ENCODE measurements at places on chromosomes 4 and X.

DNA sequence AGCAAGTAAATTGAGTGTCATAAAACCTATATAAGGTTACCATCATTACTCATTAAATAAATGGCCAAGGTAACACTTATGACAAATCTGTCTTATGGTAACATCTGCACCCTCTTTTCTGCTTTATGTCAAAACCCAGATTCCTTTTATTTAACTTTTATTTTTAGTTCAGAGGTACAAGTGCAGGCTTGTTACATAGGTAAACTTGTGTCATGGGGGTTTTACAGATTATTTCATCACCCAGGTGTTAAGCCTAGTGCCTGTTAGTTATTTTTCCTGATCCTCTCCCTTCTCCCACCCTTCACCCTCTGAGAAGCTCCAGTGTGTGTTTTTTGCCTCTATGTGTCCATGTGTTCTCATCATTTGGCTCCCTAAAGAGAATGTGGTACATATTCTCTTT is 930.7 kb downstream of the CCSER1 start:
- no peak for DNase-seq

DNA sequence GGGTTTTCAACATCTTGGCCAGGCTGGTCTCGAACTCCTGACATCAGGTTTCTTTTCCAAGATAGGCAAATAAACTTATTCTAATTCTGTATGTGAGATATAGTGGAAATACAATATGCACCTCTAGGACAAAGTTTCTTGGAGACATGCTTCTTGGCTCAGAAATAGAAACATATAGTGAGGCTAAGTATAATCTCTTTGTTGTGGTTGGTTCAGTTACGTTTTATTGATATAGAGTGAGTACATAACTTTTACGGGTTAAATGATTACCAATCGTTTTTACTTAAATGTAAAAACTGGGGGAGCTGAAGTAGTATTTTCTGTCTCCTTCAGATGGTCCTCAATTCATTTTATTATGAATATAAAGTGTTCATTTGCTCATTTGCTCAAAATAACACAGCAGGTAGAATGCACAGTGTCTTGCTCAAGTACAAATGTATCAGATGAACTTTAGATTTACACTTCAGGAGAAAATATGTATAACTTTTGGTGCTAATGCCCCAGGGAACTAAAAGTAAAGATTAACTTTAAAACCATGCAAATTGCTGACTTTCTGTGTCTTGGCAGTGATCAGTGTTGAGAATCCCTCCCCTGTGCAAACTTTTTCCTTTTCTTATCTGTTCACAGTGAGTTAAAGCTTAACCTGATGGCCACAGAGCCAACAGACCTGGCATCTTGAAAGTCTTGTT is 77.6 kb downstream of the AFF1 start:
- DNase-seq: no peak

GRCh38 chr4:102858828-102859464 is 9.8 kb upstream of the CISD2 start:
- no peak for DNase-seq

DNA sequence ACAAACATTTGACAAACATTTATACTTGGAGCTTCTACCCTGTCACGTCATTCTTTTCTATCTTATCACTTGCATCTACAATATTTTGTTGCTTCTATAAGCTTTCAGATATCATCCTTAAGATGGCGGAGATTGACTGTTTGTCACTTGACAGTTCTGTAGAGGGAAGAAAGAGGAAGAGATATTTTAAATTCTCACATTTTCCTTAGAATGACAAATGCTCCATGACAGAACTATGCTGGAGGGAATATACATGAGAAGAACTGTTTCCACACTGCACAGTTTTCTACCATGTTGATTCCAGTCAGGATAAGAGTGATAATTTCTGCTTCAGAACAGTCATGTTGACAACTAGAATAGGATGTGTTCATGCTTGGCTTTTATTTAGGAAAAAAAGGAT is 29.7 kb downstream of the FAM133A start:
- DNase-seq: no peak
